ENCODE measurements at places on chromosomes 4 and X.

GRCh38 chr4:181293014-181293413, 950.2 kb upstream of the TENM3 start:
- DNase-seq: no peak

- peak; percentile 7 for DNase-seq
These were observed 298.4 kb downstream of the ARHGAP10 start for GRCh38 chr4:148030193-148030873.

DNA sequence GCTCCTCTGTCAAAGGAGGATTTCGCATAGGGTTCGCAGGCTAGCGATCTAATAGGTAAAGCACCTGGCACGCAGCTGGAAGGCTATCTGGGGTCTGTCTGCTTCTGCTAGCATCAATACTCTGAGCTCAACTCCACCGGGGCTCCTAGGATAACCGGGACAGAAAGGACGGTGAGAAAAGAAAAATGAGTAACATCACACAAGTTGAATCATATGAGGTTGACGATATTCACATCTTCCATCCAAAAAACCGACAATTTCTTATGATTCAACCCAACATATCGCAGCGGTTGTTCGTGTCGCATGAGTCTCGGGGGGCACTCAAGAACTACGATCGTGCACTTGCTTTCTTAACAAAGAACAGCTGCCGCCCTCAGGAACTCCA, 1.8 kb downstream of the PROM1 start:
- no peak for DNase-seq

GRCh38 chrX:130085551-130086446, 24.5 kb downstream of the ELF4 start:
- DNase-seq: no peak

GRCh38 chrX:21837056-21837455, 2.4 kb upstream of the MBTPS2 start:
- DNase-seq: no peak

DNA sequence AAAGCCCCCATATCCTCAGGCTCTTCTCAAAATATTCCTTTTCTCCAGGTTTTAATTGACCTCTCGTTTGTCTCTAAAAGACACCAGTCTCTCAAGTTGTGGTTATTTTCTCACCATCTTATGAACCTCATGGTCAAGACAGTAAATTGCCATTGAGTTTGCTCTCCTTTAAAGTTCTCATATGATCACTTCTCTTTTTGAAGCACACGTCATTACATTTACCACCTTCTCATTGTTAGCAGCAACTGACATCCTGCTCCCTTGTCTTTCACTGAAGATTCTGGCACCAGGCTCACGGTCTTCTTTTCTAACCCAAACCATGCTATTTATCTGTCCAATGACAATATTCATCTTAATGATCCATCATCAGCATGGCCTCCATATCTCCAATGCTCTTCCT, 324.2 kb downstream of the TMA16 start:
- DNase-seq: no peak

- DNase-seq: no peak
These were observed at the start of gene TMPRSS11F for GRCh38 chr4:68129793-68130192. Gene TMPRSS11F, minus strand, starts transcription at chr4:68129869. Its CDS starts 49 bp downstream, at chr4:68129820.

- no peak for DNase-seq
These were observed at the start of gene KIT for GRCh38 chr4:54657551-54658251. Gene KIT, plus strand, starts transcription at chr4:54657957. Its CDS starts 58 bp downstream, at chr4:54658015.

DNA sequence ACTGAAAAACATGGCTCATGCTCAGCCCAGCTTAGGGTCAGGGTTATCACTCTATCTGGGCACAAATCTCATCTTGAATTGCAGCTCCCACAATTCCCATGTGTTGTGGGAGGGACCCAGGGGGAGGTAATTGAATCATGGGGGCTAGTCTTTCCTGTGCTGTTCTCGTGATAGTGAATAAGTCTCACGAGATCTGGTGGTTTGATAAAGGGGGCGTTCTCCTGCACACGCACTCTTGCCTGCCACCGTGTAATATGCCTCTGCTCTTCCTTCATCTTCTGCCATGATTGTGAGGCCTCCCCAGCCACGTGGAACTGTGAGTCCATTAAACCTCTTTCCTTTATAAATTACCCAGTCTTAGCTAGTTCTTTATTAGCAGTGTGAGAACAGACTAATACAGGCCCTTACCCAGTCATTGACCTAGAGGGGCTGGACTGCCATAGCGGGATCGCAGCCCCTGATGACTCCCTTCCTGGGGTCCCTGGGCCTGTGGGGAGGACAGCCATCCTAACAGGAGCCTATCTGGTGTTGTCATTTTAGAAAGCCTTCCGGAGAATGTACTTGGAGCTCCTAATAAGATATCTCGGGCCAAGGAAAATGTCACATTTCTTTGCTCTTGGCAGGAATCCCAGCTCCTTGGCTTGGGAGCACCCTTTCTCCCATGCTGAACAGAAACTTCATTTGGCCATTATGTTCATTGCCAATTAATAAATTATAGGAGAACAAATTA, 112.6 kb downstream of the PHKA2 start:
- DNase-seq: no peak

GRCh38 chr4:156970501-156971164, 966 bp downstream of the PDGFC start:
- peak; percentile 58 for DNase-seq

GRCh38 chr4:14084598-14084997, 457.1 kb upstream of the BOD1L1 start:
- DNase-seq: no peak

DNA sequence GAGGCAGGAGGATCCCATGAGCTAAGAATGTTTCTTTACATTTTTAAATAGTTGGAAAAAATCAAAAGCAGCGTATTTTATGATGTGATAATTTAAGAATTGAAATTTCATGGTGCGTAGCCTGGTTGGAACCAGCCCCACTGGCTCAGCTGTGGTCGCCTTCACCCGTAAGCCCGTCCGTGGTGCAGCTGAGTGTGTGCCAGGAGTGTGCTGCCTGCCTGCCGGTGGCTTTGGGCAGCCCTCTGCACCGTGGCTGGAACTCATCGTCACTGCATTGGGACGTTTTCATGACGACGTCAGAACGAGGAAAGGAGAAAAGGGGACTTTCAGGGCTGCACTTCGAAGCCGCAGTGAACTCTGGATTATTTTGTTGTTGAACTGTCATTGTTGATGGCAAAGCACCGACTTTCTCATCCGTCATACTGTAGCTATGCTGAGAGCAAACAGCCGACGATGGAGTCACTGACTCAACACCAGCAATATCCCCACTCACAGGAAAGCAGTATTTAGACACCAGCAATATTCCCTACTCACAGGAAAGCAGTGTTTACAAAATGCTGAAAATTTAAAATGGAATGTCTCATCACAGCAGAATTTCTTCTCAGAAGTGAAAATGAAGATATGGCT, 35.1 kb downstream of the PCGF3 start:
- no peak for DNase-seq

DNA sequence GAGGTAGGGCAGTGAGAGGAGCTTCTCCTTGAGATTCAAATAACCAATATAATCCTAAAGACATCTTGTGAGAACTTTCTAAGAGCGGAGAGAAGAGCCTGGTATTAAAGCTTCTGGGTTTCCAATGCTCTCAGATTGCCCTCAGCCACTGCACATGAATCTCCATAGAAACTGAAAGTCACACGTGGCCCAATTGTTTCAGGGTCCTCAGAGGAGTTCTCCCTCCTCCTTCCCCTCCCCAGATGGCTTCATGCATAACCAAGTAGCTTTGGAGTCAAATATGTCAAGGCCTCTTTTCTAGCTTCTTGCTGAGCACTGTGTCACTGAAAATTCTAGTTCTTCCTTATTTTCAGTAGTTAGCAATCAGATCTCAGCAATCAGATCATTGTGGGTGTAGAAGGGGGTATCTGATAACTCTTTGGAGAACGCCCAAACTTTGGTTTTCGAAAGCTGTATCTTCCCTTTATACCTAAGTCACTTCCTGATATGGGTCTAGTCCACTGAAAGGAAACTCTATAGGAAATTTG, 2.2 kb downstream of the BTK start:
- no peak for DNase-seq

- no peak for DNase-seq
These were observed 7.9 kb downstream of the TRPC3 start for GRCh38 chr4:121943941-121944340.

GRCh38 chr4:173990126-173990868, 293.2 kb downstream of the FBXO8 start:
- DNase-seq: peak; percentile 15

DNA sequence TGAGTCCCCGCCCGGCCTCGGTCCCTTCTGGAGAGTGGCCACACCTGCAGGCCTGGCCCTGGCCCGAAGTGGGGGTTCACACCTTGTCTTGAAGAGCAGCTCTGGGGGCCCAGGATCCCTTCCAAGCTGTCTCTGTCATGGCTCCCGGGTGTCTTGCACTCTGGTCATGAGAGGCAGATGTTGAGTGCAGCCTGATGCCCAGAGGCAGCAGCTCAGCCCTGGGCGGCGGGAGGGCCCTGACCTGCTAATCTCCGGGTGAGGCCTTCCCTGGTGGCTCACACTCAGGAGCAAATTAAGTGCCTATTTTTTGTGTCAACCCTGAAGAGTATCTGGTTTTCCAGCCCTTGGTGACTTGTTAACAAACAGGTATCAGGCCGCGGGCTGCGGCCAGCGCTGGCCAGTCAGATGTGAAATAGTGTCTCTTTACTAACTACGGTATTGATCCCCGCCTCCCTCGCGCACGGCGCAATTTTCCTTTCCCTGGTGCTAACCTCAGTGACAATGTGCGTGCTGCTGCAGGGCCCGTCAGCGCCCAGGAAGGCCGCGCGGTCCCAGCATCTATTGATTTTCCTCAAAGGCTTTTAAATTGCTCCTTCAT, 24.2 kb downstream of the NKX1-1 start:
- DNase-seq: no peak

GRCh38 chr4:124593494-124593893, 119.0 kb downstream of the ANKRD50 start:
- no peak for DNase-seq

- DNase-seq: no peak
These were observed 319.3 kb upstream of the PPARGC1A start for GRCh38 chr4:24209131-24209530.

- DNase-seq: peak; percentile 22
These were observed 252.4 kb upstream of the CPEB2 start for GRCh38 chr4:14749910-14750309.

GRCh38 chr4:77734928-77735327, 84.2 kb downstream of the CNOT6L start:
- DNase-seq: peak; percentile 50

- no peak for DNase-seq
These were observed 16.4 kb downstream of the TRPC5OS start for GRCh38 chrX:111892375-111892774.

DNA sequence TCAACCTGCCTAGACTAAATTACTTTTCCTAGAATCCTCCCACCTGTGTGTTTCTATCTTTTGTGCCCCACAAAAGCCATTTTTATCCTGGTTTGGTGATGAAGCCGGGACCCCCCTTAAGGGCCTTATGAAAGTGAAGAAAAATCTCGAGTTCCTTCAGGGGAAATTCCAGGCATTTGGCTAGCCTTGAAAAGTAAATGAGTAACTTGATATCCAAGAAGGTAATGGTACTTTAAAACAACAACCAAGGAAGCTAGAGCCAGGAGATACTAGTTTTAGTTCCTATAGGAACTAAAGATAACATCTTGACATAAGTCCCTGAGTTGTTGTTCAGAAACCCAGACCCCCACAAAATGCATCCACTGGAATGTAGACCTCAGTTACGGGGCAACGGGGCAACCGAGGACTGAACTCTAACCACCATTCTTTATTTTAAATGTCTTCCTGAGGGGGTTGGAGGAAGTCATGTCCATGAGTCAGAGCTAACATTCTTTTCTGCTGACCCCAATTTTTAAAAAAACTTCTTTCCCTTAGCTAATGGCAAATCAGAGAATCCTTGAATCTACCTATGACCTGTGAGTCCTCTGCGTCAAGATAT, 73.9 kb downstream of the VCX3A start:
- DNase-seq: no peak

GRCh38 chr4:123990310-123990870, 593.8 kb downstream of the SPRY1 start:
- no peak for DNase-seq

GRCh38 chrX:45621376-45622041, 420.8 kb upstream of the DIPK2B start:
- DNase-seq: no peak

- DNase-seq: no peak
These were observed 280.1 kb upstream of the PPARGC1A start for GRCh38 chr4:24169956-24170355.

- no peak for DNase-seq
These were observed 239.6 kb downstream of the PARM1 start for GRCh38 chr4:75172551-75172950.

GRCh38 chrX:56503941-56504673, 59.3 kb upstream of the UBQLN2 start:
- DNase-seq: no peak

DNA sequence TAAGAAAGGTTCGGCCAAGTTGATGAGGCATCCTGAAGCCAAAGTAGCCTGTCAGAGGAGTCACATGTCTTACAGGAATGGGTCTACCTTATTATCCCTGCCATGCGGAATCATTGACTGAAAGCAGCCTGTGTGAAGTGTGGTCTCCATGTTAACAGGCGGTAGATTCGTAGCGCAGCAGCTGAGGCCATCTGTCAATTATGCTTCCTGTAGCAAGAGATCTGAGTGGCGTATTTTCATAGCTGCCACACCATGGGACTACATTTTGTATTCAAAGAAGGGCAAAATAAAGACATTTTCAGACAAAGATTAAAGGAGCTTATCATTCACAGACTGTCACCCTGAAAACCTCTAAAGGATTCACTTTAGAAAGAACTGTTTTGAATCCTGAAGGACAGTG, 11.2 kb upstream of the MED14 start:
- DNase-seq: no peak

DNA sequence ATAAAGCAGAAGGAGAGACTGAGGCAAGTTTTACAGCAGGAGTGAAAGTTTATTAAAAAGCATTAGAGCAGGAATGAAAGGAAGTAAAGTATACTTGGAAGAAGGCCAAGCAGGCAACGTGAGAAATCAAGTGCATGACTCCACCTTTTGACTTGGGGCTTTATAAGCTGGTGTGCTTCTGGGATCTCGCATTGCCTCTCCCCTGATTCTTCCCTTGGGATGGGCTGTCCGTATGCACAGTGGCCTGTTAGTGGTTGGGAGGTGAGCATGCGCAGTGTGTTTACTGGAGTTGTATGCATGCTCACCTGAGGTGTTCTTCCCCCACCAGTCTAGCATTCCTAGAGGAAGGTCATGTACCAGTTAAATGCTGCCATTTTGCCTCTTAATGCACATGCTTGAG, 29.1 kb upstream of the C1QTNF7 start:
- no peak for DNase-seq

GRCh38 chrX:153669174-153669890, 4.3 kb downstream of the PNCK start:
- DNase-seq: no peak

GRCh38 chr4:53962516-53963225, 101.7 kb downstream of the CHIC2 start:
- DNase-seq: no peak

DNA sequence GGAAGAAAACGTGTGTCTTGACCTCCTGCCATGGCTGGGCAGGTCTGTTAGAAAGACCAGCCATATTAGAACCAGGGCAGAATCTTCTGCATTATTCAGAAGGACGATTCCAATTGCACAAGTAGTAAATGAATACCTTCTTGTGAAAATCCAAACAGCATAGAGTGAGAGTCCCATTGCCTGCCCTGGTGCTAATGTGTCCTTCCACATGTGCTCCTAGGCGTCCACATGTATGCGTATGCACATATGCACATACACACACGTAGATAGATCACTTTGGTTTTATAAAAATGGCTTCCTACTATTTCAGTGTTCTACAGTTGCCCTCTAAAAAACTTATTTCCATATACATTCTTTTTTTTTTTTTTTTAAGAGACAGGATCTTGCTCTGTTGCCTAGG, 10.2 kb upstream of the GRPEL1 start:
- DNase-seq: no peak

Measured in SW480 (cell line).